Skin of body (tissue), 3 donors: ENCODE measurements at places on chromosomes 12 and 14.

DNA sequence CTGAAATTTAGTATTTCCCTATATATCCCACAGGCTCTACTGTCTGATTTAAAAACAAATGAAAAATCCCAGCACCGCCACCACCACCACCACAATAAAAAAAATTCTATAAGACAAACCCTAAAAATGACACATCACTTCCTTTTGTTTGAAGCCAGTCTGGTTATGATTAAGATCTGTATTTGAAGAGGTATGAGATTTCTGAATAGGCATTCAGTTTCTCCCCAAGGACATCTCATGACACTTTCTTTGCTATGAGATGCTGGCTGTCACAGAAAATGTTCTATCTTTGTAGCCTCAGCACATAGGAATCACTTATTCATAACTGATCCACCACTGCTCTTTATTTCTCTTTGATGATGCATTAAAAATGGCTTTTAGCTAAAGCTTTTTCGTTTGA lies 1071.0 kb downstream of the SLC6A15 start:
- no peak for DNase-seq

DNA sequence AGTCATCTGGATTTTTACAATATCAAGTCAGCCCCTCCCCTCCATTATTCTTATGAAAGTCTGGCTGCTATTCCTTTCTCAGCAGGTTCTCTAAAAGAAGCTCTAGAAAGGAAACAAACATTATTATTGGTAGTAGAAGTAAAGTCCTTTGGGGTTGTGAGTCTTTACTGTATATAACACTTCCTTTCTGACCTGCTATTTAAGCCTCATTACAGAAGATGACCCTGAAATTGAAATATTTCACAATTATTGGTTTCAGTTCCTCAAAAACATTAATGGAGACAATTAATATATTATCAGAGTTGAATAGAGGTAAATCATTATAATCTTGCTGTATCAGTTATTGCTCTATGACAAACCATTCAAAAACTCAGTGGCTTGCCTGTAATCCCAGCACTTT lies 19.3 kb downstream of the PLEKHA5 start:
- DNase-seq, result no peak

DNA sequence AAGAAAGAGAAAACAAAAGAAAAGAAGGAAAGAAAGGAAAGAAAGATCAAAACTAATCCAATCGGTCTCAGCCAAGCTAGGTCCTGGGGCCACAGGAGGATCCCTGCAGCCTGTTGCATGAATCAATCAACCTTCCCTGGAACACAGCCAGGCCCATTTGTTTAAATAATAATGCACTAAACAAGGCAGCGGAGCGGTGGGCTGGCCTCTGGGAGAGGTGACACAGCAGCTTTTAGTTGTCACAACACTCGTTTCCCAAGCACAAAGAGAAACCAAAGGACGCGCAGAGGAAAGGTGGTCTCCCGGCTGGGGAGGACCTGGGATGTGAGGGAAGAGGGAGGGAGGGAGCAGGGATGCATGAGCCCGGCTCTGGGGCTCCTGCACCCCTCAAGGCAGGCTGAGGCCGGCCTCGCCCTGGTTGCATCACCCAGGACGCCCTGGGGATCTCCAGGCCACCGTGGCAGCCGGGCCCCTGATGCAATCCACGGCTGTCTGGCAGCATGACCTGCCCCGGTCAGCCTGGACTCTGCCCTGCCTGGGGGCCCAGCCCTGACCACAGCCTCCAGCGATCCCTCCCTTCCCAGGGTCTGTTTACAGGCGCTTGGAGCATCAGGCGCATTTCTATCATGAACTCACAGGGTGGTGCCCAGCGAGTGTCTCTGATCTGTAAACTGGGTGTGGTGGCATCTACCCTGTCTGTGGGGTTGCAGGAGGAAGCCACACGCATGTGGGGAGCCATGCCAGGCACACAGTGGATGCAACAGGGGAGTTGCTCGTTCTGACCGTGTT lies 32.5 kb downstream of the MMP17 start:
- no peak for DNase-seq

DNA sequence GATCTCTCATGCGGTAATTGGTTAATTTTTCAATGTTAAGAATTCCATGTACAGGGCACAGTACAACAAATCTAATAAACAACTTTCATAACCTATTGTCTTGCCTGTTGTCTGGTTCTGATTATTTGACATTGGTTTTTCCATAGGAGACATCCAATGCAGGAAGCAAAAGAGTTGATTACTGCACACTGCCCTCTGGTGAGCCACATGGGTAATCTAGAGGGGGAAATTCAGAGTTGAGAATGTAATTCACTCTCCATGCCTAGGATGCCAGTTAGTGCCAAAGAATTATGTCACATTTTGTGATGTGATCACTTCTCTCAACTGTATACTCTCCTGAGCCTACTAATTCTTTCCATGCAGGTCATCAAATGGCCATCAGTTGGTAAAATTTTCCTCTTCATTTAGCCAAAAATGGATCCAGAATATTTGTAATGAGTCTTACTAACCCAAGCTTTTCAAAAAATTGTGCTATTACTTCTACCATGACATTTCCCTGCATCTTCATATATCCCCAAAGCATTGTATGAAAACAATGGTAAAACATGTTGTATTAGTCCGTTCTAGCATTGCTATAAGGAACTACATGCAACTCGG lies 17.7 kb upstream of the CCDC91 start:
- DNase-seq, result peak; percentile 18

GRCh38 chr12:112148031-112148513 lies 22.7 kb downstream of the TRAFD1 start:
- DNase-seq, result no peak

DNA sequence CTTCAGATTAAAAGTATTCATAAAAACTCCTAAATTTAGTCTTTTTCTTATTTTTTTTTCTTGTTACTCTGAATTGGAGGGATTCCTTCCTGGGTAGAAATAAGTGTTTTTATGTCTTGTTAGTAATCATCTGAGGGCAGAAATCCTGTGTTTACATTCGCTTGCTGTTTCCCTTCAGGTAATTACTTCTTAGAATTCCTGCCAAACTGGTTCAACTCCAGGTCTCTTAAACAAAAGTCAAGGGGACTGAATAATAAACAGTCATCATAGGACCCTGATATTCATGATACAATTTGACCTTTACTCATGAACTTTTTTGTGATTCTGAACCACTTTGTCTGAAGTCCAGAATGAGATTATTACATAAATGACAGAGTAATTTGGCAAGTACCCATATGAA lies 843.9 kb downstream of the FLRT2 start:
- no peak for DNase-seq

GRCh38 chr14:90693413-90693812 lies 122.8 kb downstream of the TTC7B start:
- no peak for DNase-seq

GRCh38 chr12:63968673-63969072 lies 124.2 kb downstream of the SRGAP1 start:
- DNase-seq, result no peak

DNA sequence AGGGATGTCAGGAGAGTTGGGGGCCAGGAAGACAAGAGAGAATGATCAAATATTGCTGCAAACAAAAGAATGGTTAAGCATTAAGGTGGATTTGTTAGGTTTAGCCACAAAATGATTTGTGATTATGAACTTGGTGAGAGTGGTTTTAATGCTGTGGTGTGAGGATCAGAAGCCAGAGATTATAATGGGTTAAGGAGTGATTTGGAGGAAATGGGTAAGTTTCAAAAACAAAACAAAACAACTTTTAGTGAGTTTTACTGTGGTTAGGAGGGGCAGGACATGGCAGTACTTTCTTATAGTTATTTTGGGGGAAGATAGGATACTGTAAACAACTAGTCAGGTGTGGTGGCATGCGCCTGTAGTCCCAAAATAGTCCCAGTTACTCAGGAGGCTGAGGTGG lies 24.0 kb downstream of the DIP2B start:
- no peak for DNase-seq

DNA sequence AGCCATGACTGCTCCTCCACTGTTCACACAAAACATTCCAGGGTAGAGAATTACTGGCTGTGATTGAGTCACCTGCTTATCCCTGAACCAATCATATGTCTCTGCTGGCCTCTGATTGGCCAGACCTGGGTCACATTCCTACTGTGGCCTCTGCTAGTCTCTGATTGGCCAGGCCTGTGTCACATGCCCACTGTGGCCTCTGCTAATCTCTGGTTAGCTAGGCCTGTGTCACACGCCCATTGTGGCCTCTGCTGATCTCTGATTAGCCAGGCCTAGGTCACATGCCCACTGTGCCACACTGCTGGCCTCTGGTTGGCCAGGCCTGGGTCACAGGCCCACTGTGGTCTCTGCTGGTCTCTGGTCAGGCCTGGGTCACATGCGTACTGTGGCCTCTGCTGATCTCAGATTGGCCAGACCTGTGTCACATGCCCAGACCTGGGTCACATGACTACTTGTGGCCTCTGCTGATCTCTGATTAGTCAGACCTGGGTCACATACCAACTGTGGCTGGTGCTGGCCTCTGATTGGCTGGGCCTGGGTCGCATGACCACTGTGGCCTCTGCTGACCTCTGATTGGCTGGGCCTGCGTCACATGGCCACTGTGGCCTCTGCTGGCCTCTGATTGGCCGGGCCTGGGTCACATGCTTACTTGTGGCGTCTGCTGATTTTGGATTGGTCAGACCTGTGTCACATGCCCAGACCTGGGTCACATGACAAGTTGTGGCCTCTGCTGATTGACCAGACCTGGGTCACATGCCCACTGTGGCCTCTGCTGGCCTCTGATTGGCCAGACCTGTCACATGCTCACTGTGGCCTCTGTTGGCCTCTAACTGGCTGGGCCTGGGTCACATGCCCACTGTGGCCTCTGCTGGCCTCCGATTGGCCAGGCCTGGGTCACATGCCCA lies 251.6 kb downstream of the SLC15A4 start:
- DNase-seq, result no peak

DNA sequence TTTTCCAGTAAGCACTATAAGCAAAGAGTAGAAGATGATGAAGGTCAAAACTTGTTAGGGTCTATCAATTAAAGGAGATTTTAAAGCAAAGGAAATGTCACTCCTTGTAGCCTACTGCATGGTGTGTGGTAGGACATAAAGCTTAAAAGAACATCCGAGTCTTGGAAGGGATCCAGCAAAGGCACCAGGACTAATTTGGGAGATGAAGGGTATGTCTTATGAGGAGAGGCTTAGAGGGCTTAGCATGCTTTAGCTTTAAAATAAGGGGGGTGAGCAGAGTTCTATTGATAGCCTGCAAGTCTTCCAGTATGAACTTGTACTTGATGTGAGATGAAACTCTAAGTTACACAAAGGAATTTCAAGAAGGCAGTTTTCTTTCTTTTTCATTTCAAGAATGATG lies 11.8 kb upstream of the MYBPC1 start:
- no peak for DNase-seq

DNA sequence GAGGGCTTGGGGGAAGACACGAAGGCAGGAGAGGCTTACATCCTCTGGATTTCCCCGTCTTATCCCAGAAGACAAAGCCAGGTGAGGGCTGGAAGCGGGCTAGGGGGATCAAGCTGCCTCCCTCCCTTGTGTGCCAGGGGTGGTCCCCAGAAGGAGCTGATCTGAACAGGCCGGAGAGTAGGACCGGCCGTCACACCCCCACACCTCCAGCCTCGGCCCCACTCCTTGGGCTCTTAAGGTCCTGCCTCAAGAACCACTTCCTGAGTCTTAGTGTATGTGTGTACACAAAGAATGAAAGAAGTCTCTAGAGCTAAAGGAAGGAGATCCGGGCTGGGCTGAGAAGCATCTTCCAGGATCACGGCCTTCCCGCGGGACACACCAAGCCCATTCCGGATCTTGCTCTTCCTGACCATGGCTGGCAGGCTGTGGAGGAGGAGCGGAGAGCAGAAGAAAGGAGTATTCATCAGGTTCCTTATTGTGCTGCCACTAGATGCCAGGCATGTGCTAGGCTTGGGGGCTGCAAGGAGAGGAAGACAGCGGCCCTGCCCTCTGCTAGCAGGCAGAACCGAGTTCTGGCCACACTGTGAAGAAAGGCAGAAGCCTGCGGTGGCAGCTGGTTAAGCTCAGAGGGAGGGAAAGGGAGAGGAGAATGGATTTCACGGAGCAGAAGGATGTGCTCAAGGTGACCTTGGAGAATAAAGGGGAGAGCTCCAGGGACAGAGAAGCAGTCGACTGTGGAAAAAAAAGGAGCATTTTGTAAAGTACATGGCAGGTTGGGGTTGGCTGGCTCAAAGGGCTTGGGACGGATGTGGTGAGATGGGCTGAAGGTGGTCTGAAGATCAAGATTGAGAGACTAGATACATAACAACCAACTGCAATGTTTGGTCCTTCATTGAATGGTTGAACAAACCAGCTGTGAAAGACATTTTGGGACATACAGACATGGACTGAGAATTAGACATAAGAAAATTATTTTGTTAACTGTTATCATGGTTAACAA lies 1.3 kb upstream of the CD63 start:
- DNase-seq, result peak; percentile 73

DNA sequence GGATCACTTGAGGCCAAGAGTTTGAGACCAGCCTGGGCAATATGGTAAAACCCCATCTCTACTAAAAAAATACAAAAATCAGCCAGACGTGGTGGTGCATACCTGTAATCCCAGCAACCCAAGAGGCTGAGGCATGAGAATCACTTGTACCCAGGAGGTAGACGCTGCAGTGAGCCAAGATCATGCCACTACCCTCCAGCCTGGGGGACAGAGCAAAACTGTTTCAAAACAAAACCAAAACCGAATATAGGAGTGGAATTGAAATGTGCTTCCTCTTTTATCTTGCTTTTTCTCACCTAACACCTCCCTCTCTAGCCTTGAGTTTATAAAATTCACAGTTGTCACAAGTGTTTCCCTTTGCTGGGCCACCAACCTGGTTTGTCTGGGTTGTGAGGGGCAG lies 181.9 kb downstream of the PAH start:
- no peak for DNase-seq

- DNase-seq, result no peak
Measured at GRCh38 chr12:106020736-106021135, 118.0 kb downstream of the NUAK1 start.

DNA sequence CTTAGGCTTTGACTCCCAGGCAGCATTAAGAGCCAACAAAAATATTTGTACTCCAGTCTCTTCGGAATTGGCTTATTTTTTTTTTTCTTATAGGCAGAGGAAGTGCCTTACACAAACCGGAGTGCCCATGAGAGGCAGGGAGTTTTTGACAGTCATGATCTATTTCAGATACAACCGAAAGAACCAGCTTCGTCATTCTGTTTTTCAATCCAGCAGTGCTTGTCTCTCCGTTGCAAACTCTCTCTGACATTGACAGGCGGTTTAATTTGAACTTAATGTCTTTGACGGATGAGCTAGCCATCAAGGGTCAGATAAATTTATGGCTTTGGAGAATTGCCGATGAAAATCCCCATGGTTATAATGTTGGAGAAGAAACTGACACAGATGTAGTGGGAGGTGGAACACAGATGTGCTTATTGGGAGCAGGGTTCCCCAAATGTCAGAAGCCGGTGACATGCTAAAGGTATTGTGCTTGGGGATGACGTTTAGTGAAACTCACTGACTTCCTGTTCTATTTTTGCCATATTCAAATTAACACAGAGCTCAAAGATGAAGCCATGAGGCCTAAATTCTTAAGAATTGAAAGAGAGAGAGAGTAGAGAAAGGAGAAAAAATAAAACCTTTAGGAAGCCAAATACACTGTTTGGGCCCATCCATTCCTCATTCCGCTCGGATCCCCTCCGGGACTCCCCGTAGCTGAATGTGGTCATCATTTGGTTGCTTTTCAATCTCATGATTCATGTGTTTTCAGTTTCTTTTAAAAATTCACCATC lies 59.7 kb downstream of the PLXNC1 start:
- peak; percentile 22 for DNase-seq
